Stimulated activated CD8-positive, alpha-beta memory T cell treated with anti-CD3 and anti-CD28 coated beads, Interleukin-7, amount 100 ng/mL, for 24 hours (primary cell): ENCODE measurements at places on chromosomes 4 and X.

GRCh38 chrX:37644381-37645305, 40.9 kb upstream of the XK start:
- no peak for DNase-seq

GRCh38 chr4:153564630-153565525, 98.7 kb downstream of the TMEM131L start:
- DNase-seq = no peak

DNA sequence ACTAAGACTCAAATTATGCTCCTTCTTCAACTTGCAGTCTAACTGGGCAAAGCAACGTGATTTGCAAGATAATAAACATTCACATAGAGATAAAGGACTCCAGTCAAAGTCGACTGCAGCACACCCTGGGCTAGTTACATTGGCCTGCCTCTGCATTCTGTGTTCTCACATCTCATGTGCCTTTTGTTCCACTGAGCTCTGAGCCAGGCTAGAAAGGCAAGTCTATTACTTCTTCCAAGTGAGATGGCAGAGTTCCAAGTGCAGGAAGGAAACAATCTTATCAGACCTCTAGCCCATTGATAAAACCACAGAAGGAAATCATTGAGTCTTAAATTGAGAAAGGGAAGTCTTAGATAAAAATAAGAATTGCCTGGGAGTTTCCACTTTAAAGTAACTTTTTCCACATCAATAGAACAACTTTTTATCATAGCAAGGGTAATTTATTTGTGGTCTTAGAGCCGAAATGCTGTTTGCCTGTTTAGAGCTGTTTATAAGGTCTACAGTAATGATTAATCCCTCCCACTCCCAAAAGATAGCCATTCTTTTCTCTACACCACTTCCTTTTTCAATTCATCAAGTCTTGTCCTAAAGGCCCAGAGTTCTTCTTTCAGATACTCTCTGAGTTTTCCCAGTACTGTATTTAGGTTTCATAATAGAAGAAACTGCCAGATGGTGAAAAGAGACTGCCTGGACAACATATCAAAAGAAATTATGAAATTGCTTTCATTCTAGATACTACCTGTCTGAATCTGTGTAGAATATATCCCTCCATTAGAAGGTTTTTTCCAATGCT, 200.2 kb downstream of the GUCY2F start:
- DNase-seq = no peak

GRCh38 chr4:13865871-13866669, 238.5 kb upstream of the BOD1L1 start:
- DNase-seq = no peak

DNA sequence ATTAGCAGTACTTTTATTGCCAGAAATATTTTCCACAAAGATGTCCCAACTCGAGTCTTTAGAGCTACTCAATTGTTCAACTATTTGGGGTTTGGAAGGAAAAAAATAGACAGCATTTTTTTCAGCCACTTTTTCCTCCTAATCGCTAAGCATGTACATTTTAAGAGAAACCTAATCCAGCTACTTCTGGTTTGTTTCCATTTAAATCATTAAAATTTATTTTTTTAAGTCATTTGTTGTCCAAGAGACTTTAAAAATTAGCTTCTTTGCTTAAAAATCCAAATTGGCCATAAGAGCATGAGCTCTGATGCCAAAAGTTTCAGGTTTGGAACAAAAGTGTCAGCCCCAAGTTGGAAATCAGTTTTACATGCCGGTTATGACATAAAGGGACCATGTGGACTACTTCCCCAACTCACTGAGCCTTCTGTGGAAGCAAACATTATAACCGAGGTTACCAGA, 186.3 kb upstream of the INTU start:
- no peak for DNase-seq

GRCh38 chrX:15416133-15416993, 32.1 kb upstream of the VEGFD start:
- no peak for DNase-seq

GRCh38 chr4:57037982-57038604, 59.4 kb downstream of the POLR2B start:
- DNase-seq = no peak

GRCh38 chr4:76212851-76213414, 691 bp downstream of the SCARB2 start:
- no peak for DNase-seq

- DNase-seq = no peak
Measured at GRCh38 chrX:5409106-5409505, 819.6 kb downstream of the NLGN4X start.

- DNase-seq = no peak
Measured at GRCh38 chr4:169765835-169766234, 8.1 kb upstream of the HPF1 start.

- DNase-seq = no peak
Measured at GRCh38 chr4:88979276-88979675, 77.7 kb downstream of the FAM13A start.

- no peak for DNase-seq
Measured at GRCh38 chr4:40316333-40316781, 18.8 kb upstream of the CHRNA9 start.

DNA sequence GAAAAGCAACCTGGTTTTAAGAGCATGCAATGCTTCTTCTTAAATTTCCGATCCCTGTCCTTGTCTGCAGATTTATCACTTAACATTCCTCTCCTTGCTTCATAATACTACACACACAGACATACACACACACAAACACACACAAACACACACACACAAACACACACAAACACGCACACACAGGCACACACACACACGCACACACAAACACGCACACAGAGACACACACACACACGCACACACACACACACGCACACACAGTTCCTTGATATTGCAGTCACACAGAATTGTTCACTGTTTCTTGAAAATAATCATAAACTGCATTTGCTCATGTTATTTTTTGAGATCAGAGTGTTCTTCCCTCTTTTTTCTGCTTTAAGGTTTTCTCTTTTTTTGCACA, 458.3 kb upstream of the ATOH1 start:
- DNase-seq = no peak

DNA sequence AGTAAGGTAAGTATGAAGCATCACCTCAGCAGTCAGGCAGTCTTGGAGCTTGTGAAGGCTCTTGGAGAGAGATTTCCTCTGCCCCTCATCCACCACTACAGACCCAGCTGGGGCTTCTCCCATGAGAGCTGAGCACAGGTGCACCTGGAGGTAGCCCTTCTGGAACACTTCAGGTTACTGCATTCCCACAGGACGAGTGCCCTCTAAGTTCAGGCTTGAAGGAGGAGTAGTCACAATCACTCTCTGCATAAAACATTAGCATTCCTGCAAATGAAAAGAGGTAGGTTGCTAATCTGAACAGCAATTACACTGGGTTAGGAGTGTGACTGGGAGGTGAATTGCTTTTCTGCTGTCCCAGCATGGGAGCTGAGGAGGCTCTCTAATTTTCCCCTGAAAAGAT, 308.8 kb downstream of the TEX13C start:
- DNase-seq = no peak

DNA sequence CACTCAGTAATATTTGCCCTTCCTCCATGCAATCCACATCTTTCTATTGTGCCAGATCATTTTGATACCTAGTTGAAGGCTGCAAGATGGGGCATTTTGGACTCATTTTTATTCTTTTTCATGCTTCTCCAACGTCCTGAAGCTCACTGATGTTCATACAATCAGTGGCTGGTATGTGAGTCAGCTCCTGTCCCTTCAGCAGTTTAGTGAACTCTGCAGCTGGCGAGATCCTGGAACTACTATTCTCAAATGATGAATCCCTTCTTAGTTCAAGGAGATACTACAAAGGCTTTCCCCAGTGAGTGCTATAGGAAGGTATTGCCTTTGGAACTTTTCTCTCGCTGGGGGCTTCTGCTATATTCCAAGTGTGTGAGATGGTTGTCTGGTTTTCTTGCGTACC, 9.6 kb upstream of the CCDC149 start:
- DNase-seq = no peak

DNA sequence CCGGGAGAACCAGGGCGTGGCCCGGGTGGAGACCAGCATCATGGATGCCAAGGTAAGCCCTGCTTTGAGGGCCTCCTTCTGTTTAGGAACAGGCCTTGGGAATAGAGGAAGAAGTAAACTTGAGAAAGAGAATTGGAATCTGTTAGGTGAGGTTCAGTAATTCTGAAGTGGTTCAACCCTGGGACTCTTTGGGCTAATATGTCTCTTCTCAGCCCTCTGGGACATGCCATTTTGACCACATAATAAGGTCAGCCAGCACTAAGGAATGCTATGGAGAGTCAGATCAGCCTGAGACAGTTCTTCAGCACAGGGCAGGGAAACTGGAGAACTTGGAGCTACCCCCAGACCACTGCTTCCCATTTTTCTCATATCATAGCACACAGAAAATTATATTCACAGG, 63.3 kb upstream of the PRPS1 start:
- no peak for DNase-seq

- no peak for DNase-seq
Measured at GRCh38 chr4:104969394-104970082, 177.1 kb upstream of the TET2 start.
